ENCODE measurements at places on chromosomes 4 and X. TPM values are rescaled to one million over a fixed set of nuclear protein-coding genes. Genes with fewer than 3 reads are reported as not detected.

- no peak for DNase-seq
- no peak overlapping the region for H3K4me3 ChIP-seq
- no peaks in the 10 kb centered on the region for H3K4me1 ChIP-seq
- H3K27ac ChIP-seq, result no peak overlapping the region
- no peaks in the 10 kb centered on the region for H3K27me3 ChIP-seq
- peaks cover 3% of the 10 kb centered on the region for H3K36me3 ChIP-seq
Measured at GRCh38 chr4:47862297-47862696, 24.4 kb upstream of the CORIN start.

DNA sequence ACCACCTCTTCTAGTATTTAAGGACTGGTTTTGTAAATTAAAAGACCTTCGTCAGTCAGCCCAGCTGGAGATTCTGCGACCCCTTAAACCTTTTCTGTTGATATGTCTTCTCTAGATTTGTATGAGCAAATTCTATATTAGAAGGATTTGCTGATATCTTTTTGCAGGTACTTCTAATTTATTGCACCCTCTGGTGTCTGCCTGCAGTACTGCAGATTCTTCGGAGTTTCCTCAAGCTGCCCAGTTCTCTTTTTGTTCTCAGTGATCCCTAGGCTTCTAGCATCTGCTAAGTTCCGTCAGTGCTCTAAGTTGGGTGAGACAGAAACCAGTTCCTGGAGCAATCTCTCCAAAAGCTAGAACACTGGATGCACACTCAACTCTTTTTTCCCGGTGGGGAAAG lies 545.2 kb downstream of the C4orf33 start:
- no peaks in the 10 kb centered on the region for H3K27me3 ChIP-seq
- H3K4me1 ChIP-seq, result no peaks in the 10 kb centered on the region
- H3K36me3 ChIP-seq, result no peaks in the 10 kb centered on the region
- H3K4me3 ChIP-seq, result no peak overlapping the region
- DNase-seq, result peak; percentile 57

DNA sequence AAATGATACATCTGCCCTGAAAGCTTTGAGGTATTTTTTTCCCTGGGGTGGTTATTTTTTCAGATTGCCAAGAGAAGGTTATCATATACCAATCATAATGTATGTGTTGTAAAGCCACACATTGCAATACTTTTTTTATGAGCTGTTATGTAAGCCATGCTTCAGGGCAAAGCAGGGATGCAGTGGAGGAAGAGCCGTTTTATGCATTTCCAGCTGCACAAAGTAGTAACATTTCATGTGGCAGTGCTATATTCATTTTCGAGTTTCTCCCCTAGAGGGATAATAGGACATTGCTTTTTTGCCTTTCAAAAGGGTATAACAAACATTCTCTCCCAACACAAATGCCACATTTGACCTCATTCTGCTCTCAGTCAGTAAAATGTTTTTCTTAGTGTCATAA lies 68.5 kb downstream of the GALNT7 start:
- H3K27me3 ChIP-seq, result no peaks in the 10 kb centered on the region
- H3K36me3 ChIP-seq, result peaks cover 7% of the 10 kb centered on the region
- no peak overlapping the region for H3K4me3 ChIP-seq
- H3K4me1 ChIP-seq, result peaks cover 15% of the 10 kb centered on the region

DNA sequence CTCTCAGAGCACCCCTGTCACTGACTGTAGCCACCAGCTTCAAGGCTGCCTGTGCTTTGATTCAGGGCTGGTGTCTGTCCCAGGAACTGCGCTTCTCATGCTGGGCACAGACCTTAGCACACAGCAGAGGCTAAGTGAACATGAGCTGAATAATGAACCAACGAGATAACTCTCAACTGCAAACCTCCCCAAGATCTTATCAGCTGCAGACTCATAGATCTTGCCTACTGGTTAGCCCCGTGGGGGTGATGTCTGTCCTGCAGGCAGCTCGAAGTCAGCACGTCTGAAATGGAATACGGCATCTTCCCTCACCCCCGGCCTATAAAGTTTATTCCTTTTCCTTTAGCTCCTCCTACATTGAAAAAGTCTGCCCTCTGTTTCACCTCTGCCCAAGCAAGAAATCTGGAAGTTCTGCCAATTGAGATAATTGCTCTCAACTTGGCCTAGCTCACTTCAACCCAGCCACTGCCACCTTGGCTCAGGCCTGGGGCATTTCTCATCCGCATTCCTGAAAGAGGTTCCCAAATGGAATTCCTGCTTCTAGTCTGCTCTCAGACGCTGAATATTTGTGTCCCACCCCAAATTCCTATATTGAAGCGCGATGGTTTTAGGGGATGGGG lies 73.7 kb downstream of the GATB start:
- H3K4me1 ChIP-seq, result peaks cover 31% of the 10 kb centered on the region
- no peak overlapping the region for H3K27ac ChIP-seq
- peaks cover 10% of the 10 kb centered on the region for H3K36me3 ChIP-seq
- no peak overlapping the region for H3K4me3 ChIP-seq
- H3K27me3 ChIP-seq, result no peaks in the 10 kb centered on the region

DNA sequence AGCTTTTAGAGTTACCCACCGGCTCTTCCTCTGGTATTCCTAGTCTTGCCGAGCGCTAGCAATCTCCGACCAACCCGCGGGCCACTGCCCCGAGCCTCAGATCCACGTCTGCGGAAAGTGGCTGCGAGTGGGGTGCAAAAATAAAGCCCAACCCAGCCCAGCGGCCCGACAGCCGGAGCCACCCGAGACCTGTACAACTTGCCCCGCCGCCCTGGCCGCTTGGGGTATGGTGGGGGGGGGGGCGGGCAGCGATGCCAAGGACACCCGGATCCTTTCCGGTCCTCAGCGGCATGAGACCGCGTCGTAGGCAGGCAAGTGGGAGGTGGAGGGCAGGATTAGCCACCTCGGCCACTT lies 1.6 kb downstream of the SLITRK4 start:
- no peak for DNase-seq
- peaks cover 23% of the 10 kb centered on the region for H3K27me3 ChIP-seq

GRCh38 chr4:22573198-22573597 lies 57.3 kb upstream of the ADGRA3 start:
- H3K27me3 ChIP-seq, result no peaks in the 10 kb centered on the region
- no peaks in the 10 kb centered on the region for H3K36me3 ChIP-seq
- H3K27ac ChIP-seq, result no peak overlapping the region

GRCh38 chr4:39621582-39621981 lies 17.1 kb downstream of the SMIM14 start:
- no peak overlapping the region for H3K27ac ChIP-seq
- DNase-seq, result no peak
- no peaks in the 10 kb centered on the region for H3K27me3 ChIP-seq
- H3K4me3 ChIP-seq, result no peak overlapping the region
- H3K4me1 ChIP-seq, result no peaks in the 10 kb centered on the region

DNA sequence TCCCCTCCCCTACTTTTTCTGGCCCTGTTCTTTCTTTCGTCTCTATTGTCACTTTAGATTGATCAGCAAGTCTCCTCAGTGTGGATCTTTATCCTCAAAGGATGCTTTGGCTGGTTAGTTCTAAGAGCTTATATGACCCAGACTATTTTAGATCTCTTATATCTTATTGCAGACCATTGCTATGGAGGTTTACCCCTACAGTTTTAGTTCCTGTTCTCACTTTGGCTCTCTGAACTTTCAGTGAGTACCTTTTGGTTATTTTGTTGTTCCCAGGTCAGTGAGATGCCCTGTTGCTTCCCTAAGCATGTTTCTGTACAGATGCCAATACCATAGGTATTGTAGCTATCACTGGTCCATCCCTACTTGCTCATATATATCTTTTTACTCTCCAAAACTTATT lies 24.0 kb upstream of the MED14 start:
- H3K27ac ChIP-seq, result no peak overlapping the region
- H3K27me3 ChIP-seq, result peaks cover 3% of the 10 kb centered on the region
- no peak for DNase-seq
- no peaks in the 10 kb centered on the region for H3K36me3 ChIP-seq
- no peak overlapping the region for H3K4me3 ChIP-seq
- H3K4me1 ChIP-seq, result no peaks in the 10 kb centered on the region

TMPRSS11F gene
- 0.09 TPM for total RNA-seq
